A172 (cell line): ENCODE measurements at places on chromosomes 2 and 18. TPM values are rescaled to one million over a fixed set of nuclear protein-coding genes. Genes with fewer than 3 reads are reported as not detected.

C1QL2 gene
- total RNA-seq: not detected in 2 replicates

MSTN gene
- total RNA-seq: 0.02 TPM in 1 of 2 replicates, not detected in the other

RPRM gene
- not detected in 2 replicates for total RNA-seq

SKOR2 gene
- total RNA-seq: not detected in 2 replicates

TXNDC2 gene
- total RNA-seq: 0.05 and 0.26 TPM in 2 replicates

FAM161A gene
- 4.0 and 4.5 TPM in 2 replicates for total RNA-seq

DQX1 gene
- total RNA-seq: 0.17 TPM in 1 of 2 replicates, not detected in the other
